ENCODE measurements at places on chromosomes 1 and 21. TPM values are rescaled to one million over a fixed set of nuclear protein-coding genes. Genes with fewer than 3 reads are reported as not detected.

TMEM82 gene
- total RNA-seq = not detected

ZNF691 gene
- 20.8 TPM for total RNA-seq

LRRC53 gene
- not detected for total RNA-seq

CYP4A11 gene
- total RNA-seq = not detected

NKAIN1 gene
- 14.5 TPM for total RNA-seq

ITLN2 gene
- not detected for total RNA-seq

Measured in neural progenitor cell (in vitro differentiated cells).